ENCODE measurements at places on chromosomes 13 and 19.
A peak's percentile ranks its signal among the peaks of the same experiment; 100 is the strongest.

- H3K27ac ChIP-seq = peak overlapping the region; percentile 20
- H3K4me3 ChIP-seq = no peak overlapping the region
- H3K4me1 ChIP-seq = no peaks in the 10 kb centered on the region
These were observed 12.9 kb downstream of the LONP1 start for GRCh38 chr19:5706876-5707573.

GRCh38 chr13:60463787-60464186 lies 66.8 kb downstream of the TDRD3 start:
- peaks cover 14% of the 10 kb centered on the region for H3K36me3 ChIP-seq
- H3K4me3 ChIP-seq = no peak overlapping the region

GRCh38 chr19:55479451-55480230 lies 3.2 kb downstream of the ZNF628 start:
- peak overlapping the region; percentile 59 for H3K27ac ChIP-seq
- H3K4me3 ChIP-seq = peak overlapping the region; percentile 42
- no peaks in the 10 kb centered on the region for H3K27me3 ChIP-seq
- H3K36me3 ChIP-seq = peaks cover 6% of the 10 kb centered on the region
- no peak for DNase-seq
- H3K4me1 ChIP-seq = peaks cover 12% of the 10 kb centered on the region

- no peak overlapping the region for H3K4me3 ChIP-seq
- no peak for DNase-seq
- H3K27ac ChIP-seq = no peak overlapping the region
- H3K4me1 ChIP-seq = no peaks in the 10 kb centered on the region
- no peaks in the 10 kb centered on the region for H3K36me3 ChIP-seq
These were observed 266.4 kb downstream of the NALCN start for GRCh38 chr13:101149735-101150384.

- no peak overlapping the region for H3K4me3 ChIP-seq
- H3K27me3 ChIP-seq = peaks cover 25% of the 10 kb centered on the region
- H3K36me3 ChIP-seq = no peaks in the 10 kb centered on the region
These were observed 23.4 kb downstream of the TMEM255B start for GRCh38 chr13:113782472-113782871.

GRCh38 chr13:108609353-108609752 lies 20.1 kb upstream of the MYO16 start:
- no peak overlapping the region for H3K27ac ChIP-seq
- H3K27me3 ChIP-seq = no peaks in the 10 kb centered on the region
- peaks cover 9% of the 10 kb centered on the region for H3K36me3 ChIP-seq
- no peak for DNase-seq
- no peak overlapping the region for H3K4me3 ChIP-seq

- H3K4me3 ChIP-seq = no peak overlapping the region
- no peak overlapping the region for H3K27ac ChIP-seq
- H3K36me3 ChIP-seq = peaks cover 2% of the 10 kb centered on the region
- DNase-seq = no peak
- no peaks in the 10 kb centered on the region for H3K27me3 ChIP-seq
These were observed 91.1 kb downstream of the CDK8 start for GRCh38 chr13:26344980-26345379.

- DNase-seq = no peak
- H3K27me3 ChIP-seq = no peaks in the 10 kb centered on the region
- H3K36me3 ChIP-seq = no peaks in the 10 kb centered on the region
- H3K27ac ChIP-seq = peak overlapping the region; percentile 75
- peaks cover 2% of the 10 kb centered on the region for H3K4me1 ChIP-seq
These were observed 16.0 kb downstream of the CRTC1 start for GRCh38 chr19:18699403-18700054.

GRCh38 chr13:26010487-26011207 lies 41.2 kb downstream of the SHISA2 start:
- peaks cover 8% of the 10 kb centered on the region for H3K4me1 ChIP-seq
- H3K27me3 ChIP-seq = no peaks in the 10 kb centered on the region
- no peak for DNase-seq
- H3K36me3 ChIP-seq = no peaks in the 10 kb centered on the region

DNA sequence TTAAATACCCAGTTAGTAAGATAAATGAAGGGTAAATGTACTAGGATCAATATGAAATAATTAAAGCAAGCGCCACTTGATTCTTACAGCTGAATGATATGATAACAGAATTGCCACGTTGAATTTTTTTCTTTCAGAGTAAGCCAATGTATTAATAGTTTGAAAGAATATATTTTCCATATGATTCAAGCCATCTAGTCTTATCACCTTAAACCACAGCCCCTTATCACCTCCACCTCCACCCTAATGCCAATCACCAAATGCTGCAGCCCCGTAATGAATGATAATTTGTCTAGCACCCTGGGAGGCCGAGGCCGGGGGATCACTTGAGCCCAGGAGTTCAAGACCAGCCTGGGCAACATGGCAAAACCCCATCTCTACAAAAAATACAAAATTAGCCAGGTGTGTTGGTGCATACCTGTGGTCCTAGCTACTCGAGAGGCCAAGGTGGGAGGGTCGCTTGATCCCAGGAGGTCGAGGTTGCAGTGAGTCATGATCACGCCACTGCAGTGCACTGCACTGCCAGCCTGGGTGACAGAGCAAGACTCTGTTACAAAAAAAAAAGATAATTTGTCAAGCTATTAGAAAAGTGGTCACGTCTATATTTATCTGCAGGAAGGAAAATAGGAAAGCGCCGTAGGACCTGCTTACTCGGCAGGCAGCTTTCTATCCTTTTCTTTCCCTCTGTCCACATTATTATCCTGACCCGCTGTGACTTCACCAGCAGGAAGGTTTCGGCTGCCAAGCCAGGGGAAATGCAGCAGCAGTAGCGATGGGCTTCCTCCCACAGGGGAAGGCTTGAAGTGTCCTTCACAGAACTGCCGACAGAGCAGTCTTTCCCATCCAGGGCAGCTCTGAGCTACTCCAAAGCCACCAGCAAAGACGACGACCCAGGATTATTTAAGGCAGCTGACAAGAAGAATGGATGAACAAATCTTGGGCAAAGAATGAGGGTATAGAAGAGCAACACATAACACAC lies 19.7 kb upstream of the CLN5 start:
- peaks cover 11% of the 10 kb centered on the region for H3K4me1 ChIP-seq
- no peak for DNase-seq
- no peak overlapping the region for H3K27ac ChIP-seq
- no peaks in the 10 kb centered on the region for H3K36me3 ChIP-seq
- H3K27me3 ChIP-seq = peaks cover 19% of the 10 kb centered on the region
- no peak overlapping the region for H3K4me3 ChIP-seq

- no peak overlapping the region for H3K27ac ChIP-seq
- H3K4me1 ChIP-seq = peaks cover 37% of the 10 kb centered on the region
- no peak overlapping the region for H3K4me3 ChIP-seq
- DNase-seq = no peak
These were observed 215.5 kb downstream of the POSTN start for GRCh38 chr13:37383046-37383445.

- peaks cover 18% of the 10 kb centered on the region for H3K4me1 ChIP-seq
- H3K27ac ChIP-seq = no peak overlapping the region
- no peaks in the 10 kb centered on the region for H3K27me3 ChIP-seq
- H3K36me3 ChIP-seq = no peaks in the 10 kb centered on the region
These were observed 16.2 kb downstream of the TLE5 start for GRCh38 chr19:3045885-3046697.

Measured in progenitor cell of endocrine pancreas (in vitro differentiated cells).